Activated naive CD8-positive, alpha-beta T cell treated with anti-CD3 and anti-CD28 coated beads, Interleukin-2, amount 50 U/mL, for 24 hours (primary cell): ENCODE measurements at places on chromosomes 11 and 22.

DNA sequence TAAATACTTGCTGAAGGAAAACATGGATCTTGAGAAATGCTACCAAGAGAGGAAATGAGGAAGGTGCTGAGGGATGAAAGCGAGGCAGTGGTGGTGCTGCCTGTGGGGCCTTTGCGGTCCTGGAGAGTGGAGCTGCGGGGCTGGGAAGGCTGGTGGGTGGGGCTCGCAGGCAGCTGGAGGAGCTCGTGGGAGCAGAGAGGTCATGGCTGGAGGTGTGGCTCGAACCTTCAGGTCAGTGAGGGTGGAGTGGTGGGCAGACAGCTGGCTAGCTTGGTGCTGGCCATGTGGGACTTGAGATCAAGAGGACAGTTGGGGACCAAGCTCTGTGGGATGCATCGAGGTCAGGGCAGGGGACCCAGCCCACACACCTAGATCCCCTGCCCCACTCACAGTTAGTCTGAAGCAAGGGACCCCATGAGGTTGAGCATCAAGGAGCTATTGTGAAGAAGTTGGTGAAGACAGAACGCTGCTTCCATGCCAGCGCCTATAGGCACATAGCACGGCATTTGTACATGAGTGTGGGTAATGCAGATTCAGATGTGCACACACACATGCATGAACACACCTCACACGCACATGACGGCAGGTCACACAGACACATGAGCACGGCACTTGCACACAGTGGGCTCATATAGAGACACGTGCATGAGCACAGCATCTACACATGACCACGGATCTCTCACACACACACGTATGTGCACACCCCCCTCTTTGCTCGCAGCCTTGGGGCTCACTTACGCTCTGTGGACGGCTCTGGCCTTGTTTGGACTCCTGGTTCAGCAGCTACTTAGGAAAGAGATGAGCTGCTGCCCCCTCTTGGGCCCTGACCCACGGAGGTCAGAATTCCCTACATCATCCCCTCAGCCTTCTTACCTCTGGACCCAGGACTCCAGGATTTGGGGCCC, 30.4 kb downstream of the SHANK3 start:
- DNase-seq, result no peak

GRCh38 chr11:72144807-72145565, 9.5 kb downstream of the FOLR3 start:
- DNase-seq, result no peak

DNA sequence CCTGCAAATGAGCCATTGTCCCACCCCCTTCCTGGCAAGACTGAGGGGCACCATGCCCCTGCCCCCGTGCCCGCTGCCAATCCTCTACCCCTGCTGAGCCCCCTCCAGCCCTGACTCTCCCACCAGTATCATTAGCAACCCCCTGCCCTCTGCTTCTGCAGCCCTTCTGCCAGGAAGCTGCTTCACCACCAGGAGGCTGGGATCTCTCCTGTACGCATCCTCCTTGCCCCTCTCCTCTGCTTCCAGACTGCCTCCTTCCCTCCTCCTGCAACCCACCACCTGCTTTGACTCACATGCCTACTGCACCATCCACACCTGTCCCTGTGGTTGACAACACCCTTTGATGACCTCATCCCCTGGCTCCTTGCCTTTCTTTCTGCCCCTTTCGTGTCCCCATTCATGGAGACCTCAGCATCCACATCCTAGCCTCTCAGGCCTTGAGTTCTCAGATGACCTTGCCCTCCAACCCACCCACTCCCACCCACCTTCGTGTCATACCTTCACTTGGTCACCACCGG, 13.4 kb upstream of the PNPLA3 start:
- DNase-seq, result no peak

- DNase-seq, result peak; percentile 99
Measured at GRCh38 chr22:36454916-36455570, 26.4 kb downstream of the TXN2 start.
